Activated CD4-positive, alpha-beta T cell treated with anti-CD3 and anti-CD28 coated beads, Interleukin-2, amount 50 U/mL, for 48 hours (primary cell): ENCODE measurements at places on chromosomes 12 and 14.

GRCh38 chr12:20832911-20833310 lies 22.4 kb downstream of the SLCO1B3 start:
- no peak for DNase-seq

- DNase-seq: no peak
These were observed 10.2 kb upstream of the GOLGA5 start for GRCh38 chr14:92783813-92784431.

- no peak for DNase-seq
These were observed 101.5 kb upstream of the PCED1B start for GRCh38 chr12:46977871-46978375.

DNA sequence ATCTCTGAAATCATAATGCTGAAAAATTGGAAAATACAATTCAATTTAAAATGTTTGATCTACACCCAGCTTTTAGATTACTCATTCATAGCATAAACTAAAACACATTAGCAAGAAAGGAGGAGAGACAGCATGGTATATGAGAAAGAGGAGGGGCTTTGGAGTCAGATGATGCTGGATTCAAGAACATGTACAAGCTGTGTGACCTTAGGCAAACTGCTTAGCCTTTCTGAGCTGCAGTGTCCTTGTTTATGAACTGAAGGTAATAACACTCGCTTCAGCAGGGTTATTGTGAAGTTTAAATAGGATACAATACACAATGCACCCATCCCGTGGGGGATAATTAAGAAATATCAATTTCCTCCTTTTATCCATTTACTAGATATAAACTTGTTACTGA lies 79.2 kb downstream of the MAP1LC3B2 start:
- DNase-seq: no peak

DNA sequence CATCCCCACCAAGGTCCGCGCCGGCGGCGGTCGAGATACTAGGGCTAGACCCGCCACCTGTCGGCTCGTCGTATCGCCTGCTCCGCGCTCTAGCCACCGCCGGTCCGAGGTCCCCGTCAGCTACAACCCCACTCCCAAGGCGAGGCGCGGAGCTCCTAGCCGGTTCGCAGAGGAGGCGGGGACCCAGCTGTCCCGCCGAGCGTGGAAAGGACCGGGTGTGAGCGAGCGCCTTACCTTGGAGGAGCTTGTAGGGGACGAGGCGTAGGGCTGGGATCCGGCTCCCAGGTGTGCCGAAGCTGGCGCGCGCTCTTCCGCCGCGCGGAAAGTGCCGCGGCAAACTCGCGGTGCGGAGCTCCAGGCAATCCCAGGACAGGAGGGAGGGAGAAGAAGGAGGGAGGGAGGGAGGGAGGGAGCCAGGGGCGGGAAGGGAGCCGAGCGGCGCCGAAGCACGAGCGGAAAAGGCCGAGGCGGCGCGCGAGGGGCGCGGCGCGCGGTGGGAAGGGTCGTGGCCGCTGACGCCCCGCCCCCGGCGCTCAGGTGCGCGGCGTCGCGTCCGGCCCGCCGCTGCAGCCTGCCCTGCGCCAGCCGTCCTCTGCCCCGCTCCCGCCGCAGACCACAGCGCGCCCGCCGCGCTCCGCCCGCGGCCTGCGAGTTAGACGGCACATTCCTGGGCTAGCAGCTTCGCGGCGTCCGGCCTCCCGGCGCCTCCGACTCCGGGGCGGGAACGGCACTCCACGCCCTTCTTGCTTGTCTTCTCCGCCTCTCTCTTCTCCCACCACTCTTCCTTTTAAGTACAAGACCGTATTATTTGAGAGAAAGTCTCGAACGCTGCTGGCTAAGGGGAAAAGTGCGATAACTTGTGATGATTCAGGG lies at the start of gene PAWR:
Gene PAWR, minus strand, starts transcription at position 327 of the 873 bp plus-strand sequence. CDS start 720 bp downstream, outside the sequence.
- DNase-seq: peak; percentile 24

- DNase-seq: no peak
These were observed 91.8 kb upstream of the EEA1 start for GRCh38 chr12:93020631-93021597.

- DNase-seq: no peak
These were observed 25.0 kb downstream of the PDZRN4 start for GRCh38 chr12:41213107-41213506.

DNA sequence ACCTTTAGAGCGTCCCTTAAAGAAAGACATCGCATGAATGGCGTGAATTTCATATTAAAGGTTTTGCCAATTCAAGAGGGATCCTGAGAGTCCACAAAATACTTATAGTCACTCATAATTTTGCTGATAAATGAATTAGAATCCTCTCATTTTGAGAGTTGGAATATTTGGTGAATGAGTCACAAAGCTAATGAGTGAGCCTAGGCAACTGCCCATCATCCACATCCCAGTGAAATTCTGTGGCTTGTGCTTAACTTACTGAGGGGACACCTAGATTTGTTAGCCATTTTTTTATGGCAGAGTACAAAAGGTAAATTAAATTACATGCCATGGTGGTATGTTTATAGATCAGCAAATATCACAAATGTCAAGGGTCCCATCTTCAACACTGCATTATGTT lies 12.7 kb upstream of the NOXRED1 start:
- no peak for DNase-seq

DNA sequence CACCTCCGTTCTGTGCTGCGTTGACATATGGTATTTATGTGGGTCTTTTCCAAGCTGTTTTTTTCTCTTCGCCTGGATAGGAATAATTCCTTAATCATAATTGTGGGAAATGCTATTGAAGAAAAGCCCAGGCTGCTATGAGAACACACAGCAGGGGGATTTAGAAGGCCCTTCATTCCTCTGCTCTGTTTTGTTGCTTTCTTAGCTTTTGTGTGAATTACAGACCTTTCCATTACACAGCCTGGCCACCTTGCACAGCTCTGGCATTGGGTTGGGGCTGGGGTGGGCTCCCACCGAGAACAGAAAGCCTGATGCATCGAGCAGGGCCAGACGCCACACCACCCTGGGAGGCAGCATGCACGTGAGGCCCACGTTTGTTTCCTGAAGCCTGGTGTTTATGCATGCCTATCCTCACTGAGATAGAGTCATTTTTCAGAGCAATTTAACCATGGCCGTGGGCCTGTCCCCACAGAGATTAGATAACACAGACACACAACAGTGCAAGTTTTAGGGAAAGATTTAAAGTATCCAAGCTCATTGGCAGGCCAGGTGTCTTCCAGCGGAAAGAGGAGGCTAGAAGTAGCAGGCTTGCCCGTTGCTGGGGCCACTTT lies 287.6 kb upstream of the PWP1 start:
- DNase-seq: no peak

DNA sequence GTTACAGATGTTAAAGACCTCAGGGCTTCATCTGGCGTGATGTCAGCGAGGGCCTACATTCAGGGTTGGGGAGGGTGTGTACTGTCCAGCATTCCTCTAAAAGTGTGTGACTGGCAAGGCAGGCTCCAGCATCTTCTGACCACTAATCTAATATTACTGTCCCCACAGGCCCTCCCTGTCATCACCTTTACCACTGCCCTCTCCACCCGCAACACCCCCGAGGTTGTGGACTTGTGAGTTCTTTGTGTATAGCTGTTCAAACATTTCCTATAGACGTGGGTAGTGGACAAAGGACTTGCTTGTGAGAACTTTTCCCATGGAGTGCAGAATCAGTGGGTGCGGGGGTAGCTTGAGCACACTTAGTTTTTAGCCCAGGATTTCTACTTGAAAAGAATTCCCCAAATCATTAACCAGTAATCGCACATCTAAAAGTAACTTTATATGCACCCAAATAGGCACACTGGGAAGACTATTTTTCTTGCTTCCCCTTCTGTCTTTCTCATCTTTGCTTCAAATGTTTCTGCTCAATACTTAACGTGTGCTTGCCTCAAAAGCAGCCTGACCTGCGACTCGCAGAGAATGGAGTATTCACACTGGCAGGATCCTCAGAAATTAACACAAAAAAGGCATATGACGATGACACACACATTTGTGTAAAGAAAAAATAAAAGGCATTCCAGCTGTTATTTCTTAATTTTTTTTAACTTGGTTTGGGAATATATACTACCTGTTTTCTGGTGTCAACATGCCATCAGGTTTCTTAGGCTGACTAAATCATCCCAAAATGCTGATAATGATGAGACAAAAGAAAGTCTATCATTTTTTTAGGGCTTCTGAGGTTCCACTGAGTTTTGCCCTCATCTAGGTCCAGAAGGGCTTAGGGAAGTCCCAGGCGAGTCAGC lies 158.4 kb upstream of the HIF1A start:
- DNase-seq: no peak

DNA sequence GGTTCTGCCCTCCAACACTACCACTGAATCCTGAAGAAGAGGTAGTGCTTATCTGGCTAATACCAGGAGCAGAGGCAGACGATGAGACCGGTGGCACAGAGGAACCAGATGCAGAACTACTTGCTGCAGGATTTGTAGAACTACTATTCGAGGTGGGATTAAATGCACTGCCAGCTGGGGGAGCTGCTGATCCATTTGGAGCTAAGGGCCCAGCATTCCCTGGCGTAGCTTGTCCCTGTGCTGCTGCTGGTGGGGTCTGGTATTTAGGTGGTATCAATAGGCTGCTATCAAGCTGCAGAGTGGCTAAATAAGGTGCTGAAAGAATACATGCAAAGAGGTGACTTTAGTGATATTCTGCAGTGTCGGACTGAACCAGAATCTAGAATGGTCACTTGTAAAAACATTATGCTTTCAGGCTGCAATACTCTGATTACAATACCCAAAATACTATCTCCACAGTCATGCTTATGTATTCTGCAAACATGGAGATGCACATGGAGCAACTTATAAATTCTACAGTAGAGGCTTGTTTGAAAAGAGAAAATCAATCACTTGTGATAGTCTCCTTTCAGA lies 294.2 kb downstream of the MED13L start:
- peak; percentile 9 for DNase-seq

DNA sequence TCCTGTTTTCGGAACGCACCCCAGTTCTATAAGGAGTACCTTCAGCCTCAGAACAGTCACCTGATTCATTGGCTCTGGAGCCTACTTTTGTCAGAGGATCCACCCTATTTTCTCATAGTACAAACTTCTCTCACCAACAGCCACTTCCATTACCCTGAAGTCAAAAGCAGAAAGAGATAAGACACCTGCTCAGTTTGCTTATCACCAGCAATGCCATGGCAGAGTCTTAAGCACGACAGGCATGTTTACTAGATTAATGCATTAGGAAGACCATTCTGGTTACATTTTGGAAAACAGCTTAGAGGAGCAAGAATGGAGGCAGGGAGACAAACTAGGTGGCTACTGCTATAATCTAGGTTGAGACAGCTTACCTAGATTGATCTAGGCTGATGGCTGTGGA lies 67.7 kb downstream of the GXYLT1 start:
- DNase-seq: no peak

DNA sequence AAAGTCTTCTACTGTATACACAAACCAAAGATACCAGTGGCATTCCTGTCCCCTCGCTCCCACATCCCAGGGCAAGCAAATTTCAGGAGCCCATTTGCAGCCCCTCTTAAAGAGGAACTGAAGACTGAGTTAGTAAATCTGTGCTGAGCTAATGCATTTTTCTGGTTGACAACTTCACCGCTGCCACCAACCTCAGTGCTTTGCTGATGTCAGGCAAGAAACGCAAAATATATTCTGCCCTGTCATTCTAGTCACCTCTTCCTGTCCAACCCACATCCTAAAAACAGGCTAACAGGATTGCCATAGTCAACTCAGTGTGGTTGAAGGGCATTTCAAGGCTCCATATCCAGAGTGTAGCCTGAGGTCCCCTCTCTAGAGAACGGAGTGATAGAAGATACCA lies 59.4 kb upstream of the FICD start:
- no peak for DNase-seq

DNA sequence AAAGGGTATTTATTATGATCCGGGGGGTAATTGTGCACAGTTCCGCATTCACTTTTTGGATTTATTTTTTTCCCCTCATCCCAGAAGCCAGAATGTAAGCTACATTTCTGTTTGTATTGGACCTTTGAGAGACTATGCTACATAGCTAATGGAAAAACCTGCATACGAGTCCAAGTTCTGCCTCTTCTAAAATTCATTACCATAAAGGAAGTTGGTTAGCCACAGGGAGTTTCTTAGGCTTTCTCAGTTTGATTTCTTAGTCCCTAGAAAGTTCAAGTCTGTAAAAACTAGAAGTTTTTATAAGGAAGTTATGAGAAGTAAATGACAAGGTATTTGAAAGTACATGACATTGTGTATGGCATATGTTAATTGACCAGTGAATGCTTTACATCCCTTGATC lies 138.7 kb downstream of the PDE3A start:
- no peak for DNase-seq

DNA sequence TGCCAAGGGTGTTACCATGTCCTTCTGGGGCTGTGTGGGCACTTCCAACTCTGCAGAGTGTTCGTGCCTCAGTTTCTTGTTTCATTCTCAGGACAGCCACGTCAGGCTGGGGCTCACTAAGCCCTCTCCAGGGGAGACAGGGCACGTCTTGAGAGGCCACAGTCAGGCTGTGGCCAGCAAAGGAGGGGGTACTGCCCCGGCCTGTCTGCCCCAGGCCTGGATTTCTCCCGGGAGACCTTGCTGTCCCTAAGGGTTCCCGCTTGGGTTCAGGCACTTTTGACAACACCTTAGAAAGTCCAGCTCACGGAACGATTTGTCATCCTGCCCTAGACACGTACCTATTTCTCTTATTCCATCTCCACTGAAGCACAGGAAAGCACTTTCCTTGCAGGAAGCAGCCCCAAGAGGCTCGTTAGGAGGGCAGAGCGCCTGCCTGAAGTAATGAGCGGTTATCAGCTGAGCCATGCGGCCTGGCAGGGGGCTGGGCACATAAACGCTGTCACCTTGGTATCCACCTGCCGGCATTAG lies 290.4 kb upstream of the RTL1 start:
- no peak for DNase-seq

GRCh38 chr14:35822501-35822900 lies 3.6 kb upstream of the BRMS1L start:
- no peak for DNase-seq

DNA sequence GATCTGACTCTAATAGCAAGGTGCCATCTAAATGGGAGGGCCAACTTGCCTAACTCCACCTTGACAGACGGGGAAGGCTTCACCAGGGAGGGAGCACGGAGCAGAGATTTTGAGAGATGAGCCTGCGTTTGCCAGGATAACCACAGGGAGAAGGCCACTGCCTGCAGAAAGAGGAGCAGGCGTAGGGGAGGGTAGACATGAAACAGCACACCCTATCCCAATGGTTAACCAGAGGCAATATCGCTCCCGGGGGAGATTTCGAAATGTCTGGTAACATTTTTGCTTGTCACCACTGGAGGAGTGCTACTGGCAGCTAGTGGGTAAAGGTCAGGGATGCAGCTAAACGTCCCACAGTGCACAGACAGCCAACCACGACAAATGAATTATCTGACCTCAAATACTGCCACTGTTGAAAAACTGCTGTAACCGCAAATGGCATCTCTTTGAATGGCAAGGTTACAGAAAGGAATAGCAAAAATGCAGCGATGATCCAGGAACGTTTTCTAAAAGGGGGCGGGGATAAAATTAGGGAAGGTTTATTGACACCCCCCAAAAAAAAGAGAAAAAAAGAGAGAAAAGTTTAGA lies 126.0 kb upstream of the ATF7IP start:
- no peak for DNase-seq
